A172 (cell line): ENCODE measurements at places on chromosomes 2 and 18. TPM values are rescaled to one million over a fixed set of nuclear protein-coding genes. Genes with fewer than 3 reads are reported as not detected.

The SERPINB13 gene
- total RNA-seq = not detected in 2 replicates

The GIGYF2 gene
- total RNA-seq = 45.0 and 58.0 TPM in 2 replicates

GRCh38 chr2:160310118-160310828 lies 110.2 kb upstream of the ITGB6 start:
- DNase-seq = no peak

DNA sequence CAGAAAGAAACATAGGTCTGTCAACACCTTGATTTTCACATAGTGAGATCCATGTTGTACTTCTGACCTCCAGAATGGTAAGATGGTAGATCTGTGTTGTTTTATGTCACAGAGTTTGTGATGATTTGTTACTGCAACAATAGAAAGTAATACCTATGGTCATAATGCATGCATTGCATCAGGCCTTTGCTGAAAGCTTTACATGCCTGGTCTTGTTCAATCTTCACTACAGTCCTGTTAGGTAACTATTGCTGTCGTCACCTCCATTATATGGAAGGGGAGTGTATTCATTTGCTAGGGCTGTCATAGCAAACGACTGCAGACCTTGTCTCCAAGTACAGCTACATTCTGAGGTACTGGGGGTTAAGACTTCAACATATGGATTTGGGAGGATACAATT lies 243.5 kb downstream of the ANAPC1 start:
- DNase-seq = no peak

The DHRS9 gene
- total RNA-seq = not detected in 2 replicates

The APOB gene
- not detected in 2 replicates for total RNA-seq

- DNase-seq = no peak
Measured at GRCh38 chr2:10321622-10322021, 18.9 kb downstream of the HPCAL1 start.

GRCh38 chr2:169778446-169778845 lies 20.2 kb upstream of the SSB start:
- no peak for DNase-seq

- DNase-seq = no peak
Measured at GRCh38 chr18:8997634-8998033, 104.9 kb upstream of the NDUFV2 start.

DNA sequence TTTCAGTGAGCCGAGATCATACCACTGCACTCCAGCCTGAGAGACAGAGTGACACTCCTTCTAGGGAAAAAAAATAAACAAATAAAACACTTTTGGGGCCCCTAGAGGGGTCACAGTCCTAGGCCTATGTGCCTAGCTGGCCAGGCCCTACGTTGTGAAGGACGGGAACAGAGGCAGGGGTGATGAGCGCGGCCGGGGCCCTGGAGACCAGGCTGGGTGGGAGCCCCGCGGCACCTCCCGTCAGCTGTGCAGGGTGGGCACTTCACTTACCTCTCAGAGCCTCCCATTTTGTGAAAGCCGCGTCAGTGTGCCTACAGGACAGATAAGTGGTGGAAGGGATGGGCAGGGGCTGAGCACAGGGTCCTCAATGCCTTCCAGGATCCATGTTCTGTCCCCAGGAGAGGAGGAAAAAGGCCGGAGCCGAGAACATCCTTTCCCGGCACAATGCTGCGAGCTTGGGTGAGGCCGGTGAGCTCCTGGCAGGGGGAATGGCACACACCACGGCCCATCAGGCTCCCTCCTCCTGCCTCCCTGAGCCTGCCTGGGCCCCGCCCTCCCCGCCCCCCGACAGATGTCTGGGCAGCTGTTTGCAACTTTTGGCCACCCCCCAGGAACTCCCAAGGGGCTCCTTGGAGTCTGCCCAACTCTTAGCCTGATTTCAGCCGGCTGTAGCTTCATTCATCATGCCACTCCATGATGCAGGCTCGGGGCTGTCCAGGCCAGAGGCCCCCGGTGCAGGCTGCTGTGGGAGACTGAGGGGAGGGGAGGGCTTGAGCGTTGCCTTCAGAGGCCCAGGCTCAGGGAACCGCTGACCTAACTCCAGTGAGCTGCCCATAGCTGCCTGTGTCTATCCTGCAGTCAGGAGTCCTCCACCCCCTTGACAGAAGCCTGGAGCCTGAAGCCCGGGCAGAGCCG lies 196.5 kb downstream of the TFCP2L1 start:
- DNase-seq = no peak

DNA sequence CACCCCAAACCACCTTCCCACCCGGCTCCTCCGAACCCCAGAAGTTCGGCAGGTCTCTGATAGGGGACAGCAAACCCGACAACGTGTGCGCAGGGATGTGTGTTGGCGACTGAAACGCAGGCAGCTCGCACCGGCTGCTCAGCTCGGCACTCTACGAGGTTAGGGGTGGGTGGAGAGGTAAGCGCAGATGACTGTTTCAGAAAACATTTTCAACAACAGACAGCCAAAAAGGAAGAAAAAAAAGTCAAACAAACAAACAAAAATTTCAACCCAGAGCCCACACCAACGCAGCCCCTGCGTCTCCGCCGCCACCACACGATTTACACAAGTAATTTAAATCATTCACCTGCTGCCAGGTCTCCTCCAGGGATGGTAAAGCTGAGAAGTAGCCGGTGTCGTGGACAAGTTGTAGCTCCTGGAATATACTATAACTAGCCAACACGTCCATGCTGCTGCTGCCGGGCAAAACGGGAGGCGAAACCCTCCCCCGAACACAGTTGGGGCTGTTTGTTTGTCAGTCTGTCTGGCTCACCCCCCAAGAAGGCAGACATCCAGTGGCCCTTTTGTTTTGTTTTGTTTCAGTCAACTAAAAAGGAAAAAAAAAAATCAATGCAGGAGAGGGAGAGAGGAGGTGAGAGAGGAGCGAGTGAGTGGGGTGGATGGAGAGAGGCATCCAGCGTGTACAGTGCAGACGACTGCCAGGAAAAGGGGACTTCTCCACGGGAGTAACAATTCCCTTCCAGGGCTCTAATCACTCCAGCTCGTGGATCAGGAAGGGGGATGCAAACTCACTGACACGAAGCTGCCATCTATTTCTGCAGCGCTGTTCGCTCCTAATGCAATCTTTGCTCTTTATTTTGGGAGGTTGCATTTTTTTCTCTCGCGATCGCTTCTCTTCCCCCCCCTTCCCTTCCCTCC lies at the start of gene KLF7:
KLF7 (minus strand) TSS at position 828 of the 918 bp plus-strand sequence; CDS start at position 448, 380 bp downstream.
- DNase-seq = no peak

The OTOS gene
- total RNA-seq = not detected in 2 replicates

DNA sequence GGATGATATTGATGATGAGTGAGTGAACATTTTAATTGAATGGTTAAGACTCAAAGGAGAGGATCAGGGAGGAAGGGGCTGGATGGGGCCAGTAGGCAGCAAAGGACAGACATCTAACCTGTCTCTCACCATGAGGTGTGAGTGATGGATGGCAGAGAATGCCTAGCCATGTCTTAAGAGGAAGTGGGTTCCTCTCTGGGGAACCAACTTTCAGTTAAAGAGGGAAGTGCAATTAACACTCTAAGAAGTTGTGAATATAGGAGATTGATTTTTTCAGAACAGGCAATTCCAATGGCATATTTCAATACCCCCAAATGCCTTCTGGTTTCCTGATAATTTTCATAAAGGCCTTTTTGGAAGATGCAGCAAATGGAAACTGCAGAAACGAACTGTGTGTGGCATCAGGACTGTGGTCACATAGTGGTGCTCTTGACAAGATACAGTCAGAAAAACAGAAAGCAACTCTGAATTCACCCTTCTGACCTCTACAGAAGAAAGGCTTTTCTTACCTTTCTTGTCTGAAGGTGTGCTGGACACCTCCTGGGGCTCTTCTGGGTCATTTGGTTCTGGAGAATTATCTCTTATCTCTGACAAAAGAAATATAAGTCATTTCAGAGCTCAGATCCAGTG lies 10.2 kb downstream of the SP110 start:
- DNase-seq = no peak

DNA sequence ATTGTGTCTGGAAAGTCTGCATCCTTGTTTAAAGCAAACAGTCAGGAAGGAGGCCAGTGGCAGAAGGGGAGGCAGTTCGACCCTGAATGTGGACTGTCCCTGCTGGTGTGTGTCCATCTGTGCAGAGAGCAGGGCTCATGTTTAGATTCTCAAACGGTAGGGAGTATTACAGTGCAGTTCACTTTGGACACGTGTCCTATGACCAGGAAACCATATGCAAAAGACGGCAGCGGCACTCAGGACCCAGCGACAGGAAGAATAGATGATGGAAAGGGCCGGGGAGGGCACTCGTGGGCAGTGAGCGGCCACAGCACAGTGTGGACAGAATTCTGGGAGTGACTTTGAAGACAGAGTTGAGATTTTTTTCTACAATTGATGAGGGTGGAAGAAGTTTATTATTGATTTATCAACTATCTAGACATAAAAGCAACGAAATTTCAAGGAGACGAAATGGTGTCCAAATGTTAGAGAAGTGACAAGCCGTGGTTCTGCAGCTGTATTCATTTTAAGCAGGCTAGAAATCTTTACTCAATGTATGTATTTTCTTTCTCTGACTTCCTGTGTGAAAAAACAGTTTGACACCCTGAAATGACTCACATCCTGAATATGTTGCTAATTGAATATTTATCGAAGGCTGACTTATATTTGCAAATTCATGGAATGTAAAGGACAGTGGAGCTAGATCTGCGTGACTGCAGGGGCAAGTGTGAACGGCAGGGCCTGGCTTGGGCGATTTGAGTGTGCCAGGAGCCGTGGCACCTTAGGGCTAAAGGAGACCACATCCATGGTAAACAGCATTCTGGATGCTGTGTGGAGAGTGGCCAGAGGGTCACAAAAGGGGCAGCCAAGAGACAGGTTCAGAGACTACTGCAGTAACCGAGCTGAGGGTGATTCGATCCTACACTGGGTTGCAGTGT lies 214.2 kb downstream of the PTGR3 start:
- DNase-seq = peak; percentile 8

- DNase-seq = no peak
Measured at GRCh38 chr18:39564716-39565115, 1999.1 kb upstream of the CELF4 start.

The ALK gene
- total RNA-seq = 0.07 and 0.26 TPM in 2 replicates

DNA sequence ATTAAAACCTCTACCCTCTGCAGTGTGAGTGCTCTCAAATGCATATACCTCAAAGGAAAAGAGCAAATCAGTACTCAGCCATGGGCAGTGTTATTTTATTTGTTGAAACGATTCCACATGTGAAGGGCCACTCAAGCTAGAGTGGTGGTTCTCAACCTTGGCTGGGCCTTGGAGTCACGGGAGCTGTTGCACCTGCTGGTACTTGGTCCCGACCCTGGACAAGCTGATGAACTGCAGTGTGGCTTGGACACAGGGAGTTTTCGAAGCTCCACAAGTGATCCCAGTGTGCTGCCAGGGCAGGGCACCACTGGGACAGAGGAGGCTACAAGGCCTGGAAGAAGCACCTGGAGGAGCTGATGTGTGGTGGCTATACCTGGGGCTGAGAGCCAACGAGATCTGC lies 19.7 kb downstream of the GNLY start:
- no peak for DNase-seq

The LGALSL gene
- total RNA-seq = 7.6 and 20.3 TPM in 2 replicates

The HAAO gene
- not detected in 2 replicates for total RNA-seq
